ENCODE measurements at places on chromosomes 4 and X.

GRCh38 chr4:163895378-163896005, 401.0 kb downstream of the TMA16 start:
- no peak for DNase-seq

GRCh38 chr4:129379429-129379828, 283.5 kb downstream of the C4orf33 start:
- no peak for DNase-seq

DNA sequence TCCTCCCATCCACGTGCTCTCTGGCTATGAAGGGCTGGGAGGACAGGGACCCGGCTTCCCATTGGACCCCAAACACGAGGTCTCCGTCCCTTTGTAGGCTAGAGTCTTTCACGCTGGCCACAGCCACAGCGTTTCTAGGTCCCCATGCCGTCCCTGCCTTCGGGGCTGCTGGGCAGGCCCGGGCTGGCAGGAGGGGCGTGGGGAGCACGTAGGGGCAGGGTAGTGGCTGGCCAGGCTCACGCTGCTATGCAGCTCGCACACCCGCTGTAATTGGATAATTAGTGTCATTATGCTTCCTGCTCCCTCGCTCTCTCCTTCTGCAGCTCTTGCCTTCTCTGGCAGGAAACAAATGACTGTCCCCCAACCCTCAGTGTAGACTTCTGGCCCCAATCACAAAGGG, 9.8 kb downstream of the ATP2B3 start:
- no peak for DNase-seq

DNA sequence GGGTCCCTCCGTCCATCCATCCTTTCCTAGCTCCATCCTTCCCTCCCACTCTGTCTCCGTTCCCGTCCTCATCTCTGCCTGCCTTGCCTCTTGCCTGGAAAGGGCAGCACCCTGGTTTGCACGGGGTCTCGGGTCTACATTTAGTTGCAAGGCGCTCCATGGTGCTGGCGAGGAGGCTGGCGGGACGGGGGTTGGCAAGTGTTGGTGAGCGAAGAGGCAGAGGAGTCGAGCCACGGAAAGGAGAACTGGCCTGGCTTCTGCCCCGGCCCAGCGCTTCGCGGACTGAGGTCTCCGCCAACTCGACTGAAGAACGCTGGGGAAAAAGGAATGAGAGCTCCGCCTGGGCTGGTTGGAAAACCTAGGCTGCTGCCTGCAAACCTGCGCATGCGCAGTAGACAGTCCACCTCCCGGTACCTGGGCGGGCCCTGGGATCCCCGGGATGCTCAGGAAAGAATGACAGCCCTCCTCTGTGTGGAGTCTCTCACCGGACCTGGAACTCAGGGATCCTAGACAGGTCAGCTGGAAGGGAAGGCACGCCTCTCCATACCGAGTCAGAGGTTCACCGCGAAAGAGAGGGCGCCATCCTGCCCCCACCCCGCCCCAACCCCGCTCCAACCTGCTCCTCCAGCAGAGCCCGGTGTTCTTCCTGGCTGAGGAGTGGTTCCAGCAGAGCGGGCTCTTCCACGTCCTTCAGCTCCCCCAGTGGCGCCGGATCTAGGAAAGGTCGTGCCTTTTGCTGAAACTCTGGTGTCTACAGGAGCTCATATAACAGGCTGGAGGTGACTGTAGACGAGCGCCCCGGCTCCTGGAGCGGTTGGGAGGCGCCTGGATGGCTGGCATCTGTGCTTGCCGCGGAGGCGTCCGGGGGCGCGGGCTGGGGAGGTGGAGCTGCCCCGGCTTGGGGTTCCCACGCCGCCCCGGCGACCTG, 6.0 kb downstream of the FRG2 start:
- DNase-seq: no peak

DNA sequence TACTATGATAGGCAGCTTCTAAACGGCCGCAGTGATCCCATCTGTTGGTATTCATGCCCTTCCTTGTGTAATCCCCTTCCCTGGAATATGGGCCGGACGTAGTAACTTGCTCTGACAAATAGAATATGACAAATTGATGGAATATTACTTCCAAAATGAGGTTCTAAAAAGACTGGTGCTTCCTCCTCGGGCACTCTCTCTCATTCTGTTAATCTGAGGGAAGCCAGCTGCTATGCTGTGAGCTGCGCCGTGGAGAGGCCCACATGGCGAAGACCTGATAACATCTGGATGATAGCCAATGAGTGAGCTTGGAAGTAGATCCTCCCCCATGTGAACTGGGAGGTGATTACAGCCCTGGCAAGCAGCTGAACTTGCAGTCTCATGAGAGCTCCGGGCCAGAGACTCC, 27.2 kb upstream of the SLC25A4 start:
- DNase-seq: peak; percentile 84

DNA sequence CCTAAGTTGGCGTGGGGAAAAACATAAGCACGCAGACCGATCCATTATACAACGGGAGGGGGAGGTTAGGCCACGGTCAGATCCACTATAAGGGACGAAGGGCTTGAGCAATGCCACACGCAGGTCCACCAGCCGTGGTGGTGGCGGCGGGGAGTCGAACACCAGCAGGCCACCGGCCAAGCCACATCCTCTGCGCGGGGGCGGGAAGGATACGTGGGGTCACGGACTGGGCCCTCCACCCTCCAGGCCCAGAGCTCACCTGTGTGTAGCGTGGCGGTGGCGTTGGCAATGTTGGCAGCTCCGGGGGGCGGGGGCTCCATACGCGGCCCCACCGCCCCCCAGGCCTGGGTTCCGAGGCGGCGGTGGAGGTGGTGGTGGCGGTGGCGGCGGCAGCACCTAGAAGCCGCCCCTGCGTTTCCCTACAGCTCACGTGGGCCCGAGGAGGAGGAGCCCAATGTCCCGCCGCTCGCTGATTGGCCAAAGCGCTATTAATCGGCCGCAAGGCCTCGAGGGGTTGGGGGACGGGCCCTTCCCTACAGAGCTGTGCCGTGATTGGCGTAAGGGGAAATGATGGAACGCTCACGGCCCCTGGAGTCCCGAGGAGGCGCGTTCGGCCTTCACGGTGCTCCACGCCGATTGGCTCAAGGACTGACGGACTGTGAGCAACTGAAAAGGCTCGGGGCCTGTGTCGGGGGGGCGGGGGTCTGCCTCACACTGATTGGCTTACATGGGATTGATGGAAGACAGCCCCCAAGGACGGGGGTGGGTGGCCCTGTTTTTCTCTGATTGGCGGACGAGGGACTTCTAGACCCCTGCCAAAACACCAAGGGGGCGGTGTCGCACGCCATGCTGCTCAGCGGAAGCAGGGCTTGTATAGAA, at the start of gene ELK1:
Gene ELK1, minus strand, starts transcription at position 400 of the 879 bp plus-strand sequence. CDS start 9,122 bp downstream, outside the sequence.
- peak; percentile 95 for DNase-seq

GRCh38 chr4:111854494-111855087, 290.7 kb upstream of the FAM241A start:
- DNase-seq: no peak

- no peak for DNase-seq
These were observed 700.5 kb downstream of the TRIML1 start for GRCh38 chr4:188839704-188840103.

DNA sequence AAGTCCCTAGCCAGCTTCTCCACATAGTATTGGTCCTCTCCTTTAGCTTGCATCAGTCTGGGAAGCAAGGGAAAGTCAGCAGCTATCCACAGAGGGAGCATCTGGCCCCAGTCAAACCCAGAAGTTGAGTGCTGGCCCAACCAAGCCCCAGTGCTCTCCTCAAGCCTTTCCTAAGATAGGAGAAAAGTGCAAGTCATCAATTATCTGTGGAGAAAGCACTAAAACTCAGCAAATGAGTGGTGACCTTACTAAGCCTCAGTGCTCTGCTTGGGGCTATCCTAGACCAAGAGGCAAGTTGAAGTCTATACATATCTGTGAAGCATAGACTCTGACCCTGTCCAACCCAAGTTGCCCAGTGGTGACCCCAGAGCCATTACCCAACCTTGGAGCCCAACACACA, 28.5 kb upstream of the MAGEE1 start:
- no peak for DNase-seq

- DNase-seq: no peak
These were observed 94.9 kb downstream of the ARHGAP24 start for GRCh38 chr4:85569730-85570299.

- DNase-seq: no peak
These were observed 159.1 kb upstream of the KIT start for GRCh38 chr4:54498661-54499111.

DNA sequence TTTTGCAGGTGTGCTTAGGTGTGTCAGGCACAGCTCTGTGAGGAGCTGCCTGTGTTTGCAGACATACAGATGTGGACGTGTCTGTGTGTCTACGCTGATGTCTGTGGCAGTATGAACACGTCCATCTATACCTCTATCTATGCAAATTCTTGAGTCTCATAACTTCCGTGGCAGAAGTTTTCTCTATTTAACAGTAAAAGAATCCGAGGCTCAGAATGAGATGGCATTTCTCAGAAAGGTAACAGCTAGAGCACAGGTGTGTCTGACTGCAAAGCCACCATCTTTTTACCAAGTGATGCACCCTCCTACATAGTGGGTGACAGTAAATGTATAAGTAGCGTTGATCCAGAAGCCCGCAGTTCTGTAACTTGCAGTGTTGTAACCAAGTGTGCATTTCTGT, 39.9 kb upstream of the CYP4V2 start:
- no peak for DNase-seq

GRCh38 chrX:68462653-68463052, 29.4 kb upstream of the OPHN1 start:
- no peak for DNase-seq

Data from ovary (tissue), 10 donors.